ENCODE measurements at places on chromosomes 6 and 20.

DNA sequence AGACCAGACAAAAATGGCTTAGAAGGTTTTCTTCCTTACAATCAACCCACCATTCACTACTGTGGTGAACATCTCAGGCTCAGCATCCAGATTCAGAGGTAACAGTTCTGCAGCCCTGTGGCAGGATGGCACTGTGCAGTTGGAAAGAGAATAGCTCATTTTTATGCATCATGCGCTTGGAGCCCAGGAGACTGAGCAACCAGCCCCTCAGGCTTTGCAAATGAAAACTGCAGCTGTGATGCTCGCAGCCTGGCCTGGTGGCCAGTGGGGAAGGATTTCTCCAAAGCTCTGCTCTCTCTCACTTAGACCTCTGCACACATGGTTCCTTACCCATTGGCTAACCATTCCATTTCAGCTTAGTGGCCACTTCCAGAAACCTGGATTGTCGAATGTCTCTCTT, 45.8 kb downstream of the GABRR2 start:
- DNase-seq, result no peak

DNA sequence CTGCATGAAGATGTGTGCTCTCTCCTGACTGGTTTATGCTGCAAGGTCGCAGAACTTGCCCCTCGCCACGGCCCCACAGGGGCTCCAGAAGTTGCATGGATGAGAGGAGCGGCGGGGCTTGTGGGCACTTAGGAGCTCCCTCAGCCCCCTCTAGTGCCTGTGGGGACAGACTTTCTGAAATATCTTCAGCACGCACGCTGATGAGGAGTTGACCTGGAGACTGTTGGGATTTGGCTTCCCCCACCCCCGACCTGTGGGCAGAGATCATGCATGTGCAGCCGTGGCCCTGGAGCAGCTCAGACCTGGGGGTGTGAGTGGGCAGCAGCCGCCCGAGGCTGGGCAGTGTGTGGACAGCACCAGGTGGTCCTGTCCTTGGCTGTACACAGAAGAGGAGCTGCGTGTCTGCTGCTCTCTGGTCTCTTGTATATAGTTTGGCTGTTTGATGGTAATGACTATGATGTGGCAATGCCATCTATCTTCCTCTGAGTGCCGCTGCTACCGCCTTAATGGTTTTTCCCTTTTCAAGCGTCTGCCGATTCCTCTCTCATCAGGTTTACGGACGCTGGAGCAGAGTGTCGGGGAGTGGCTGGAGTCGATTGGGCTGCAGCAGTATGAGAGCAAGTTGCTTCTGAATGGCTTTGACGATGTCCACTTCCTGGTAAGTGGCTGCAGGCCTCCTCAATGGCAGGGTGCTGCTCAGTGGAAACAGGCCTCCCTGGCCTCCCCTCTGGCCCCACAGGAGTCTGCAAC, 81.4 kb downstream of the TCP11 start:
- DNase-seq, result no peak

GRCh38 chr20:44527716-44528199, 5.9 kb upstream of the SERINC3 start:
- no peak for DNase-seq

DNA sequence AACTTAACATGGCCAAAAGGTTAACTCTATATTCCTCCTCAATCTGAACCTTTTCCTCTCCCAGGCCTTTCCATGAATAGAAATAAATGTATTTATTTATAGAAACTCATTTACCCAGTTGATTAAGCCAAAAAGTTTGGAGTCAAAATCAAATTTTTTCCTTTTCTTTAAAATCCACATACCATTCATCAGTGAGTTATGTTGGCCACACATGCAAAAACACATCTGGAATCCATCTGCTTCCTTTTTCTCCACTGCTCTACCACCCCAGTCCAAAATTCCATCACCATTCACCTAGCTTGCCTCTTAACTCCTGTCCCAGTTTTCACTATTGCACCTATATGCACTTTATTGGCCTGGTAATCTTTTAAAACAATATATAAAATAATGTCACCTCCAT, 62.4 kb upstream of the TMEM200A start:
- DNase-seq, result no peak

DNA sequence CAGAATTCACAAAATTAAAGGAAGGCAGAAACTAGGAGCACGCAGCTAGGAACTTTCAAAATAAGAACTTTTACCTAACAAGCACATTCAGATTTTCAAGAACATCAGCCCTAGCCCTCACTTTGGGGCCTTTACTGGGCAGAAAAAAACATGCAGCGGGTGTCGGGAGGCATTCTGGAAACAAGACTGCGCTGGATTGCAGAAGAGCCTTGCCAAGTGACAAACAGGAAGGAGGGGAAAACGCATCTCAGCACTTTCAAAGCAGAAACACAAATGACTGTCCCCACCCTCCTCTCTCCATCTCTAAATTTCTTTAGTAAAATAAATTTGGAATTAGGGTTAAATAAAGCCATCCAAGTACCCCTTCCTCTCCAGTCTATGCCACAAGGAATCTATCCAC, 74.6 kb upstream of the RREB1 start:
- DNase-seq, result no peak

GRCh38 chr6:134183844-134184243, 131.4 kb upstream of the SLC2A12 start:
- no peak for DNase-seq

DNA sequence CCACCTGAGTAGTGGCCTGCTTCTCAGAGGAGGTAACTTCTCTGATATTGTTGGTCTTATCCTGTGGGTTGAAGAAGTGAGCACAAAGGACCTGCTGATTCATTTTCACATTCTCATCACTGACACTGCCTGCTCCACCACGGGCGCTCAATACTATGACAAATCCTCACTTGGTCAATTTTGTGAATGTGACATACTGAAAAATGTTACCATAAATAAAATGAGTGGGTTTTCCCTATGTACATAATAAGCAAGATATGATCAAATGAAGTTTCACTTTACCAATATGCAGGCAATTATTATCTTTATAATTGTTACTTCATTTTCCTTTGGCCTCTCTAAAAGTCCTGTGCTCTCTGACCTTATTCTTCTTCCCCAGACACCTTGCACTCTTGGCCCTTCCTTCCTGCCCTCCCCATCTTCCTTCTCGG, 71.5 kb upstream of the RIPOR2 start:
- DNase-seq, result no peak

DNA sequence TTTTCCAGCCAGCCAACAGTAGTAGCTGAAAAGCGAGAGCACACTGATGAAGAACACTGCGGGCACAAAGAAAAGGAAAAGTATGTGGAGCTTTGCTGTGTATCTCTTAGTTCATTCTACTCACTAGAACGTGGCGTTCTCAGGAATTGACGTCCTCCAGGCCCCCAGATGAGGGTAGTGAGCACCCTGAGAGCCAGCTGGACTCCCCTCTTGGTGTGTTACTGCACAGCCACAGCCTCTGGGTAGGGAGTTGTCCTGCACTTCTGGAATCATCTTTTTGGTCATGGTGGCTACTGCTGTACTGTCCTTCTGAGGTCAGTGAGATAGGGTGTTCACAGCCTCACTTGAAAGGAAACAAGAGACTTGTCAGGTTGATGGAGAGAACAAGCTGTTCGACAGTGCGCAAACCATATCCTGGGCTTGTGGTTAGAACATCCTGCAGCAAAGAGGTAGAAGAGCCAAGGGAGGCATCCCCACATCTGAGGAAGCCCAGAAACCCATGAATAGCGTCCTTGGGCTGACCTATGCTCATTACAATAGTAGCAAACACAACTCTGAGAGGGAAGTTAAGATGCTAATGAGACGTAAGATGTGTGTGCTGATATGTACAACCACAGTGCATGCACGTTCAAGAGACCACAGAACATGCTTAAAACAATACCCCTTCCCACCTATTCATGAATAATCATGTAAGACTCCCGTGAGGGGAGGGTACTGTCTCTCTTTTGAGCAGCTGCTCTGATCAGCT, 14.6 kb upstream of the HLA-F start:
- no peak for DNase-seq

DNA sequence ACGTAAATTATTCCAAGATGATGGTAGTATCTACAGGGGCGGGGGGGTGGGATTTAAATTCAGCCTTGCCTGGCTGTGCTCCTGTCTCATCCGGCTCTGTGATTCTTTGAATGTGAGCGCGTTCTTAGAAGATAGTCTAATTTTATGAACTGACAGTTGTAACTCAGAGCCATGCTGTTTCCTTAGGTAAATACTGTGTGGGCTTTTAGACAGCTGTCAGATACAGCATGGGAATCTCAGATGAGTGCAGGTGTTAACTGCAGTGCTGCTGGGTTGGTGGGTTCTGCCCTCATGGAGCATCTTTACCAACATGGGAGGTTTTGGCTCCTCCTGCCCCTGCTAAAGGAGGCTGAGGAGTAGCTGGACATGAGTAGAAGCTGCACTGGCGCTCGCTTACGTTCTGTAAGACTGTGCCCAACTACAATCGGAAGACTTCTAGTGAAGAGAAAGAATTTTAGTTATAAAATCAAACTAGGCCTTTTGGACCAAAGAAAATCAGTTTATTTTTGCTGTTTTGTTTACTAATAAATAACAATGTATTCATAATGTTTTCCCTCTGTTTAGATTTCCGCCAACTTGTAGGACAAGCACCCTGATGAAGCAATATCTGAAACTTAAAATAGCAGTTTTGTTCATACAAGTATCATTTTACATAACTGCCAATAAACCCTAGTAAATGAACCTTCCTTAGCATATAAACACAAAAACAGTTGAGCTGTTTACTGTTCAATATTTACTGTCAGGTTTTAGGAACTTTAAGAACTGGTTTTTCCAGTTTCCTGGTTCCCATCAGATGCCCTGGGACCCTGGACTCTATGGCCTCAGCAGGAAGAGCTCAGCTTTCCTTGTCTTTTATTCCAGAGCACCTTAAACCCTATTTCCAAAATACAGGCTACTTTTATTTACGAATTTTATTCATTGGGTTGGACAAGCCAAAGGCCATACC, 66.1 kb downstream of the FAM120B start:
- no peak for DNase-seq

DNA sequence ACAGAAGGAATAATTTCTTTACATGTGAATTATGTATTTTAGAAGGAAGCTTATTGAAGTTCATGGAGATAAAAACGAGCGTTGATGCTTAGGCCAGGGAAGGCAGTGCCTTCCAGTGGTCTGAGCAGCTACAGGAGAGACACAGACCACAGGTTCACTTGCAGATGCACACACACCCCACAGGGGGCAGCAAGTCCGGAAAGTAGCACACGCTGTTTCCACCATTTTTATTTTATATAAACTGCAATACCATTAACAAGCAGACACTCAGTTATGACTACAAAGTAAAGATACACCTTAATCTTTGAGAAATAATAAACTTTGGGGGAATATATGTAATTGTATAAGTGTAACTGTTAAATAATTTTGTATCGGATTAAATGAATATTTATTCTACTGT, 13.5 kb upstream of the DACT2 start:
- no peak for DNase-seq

DNA sequence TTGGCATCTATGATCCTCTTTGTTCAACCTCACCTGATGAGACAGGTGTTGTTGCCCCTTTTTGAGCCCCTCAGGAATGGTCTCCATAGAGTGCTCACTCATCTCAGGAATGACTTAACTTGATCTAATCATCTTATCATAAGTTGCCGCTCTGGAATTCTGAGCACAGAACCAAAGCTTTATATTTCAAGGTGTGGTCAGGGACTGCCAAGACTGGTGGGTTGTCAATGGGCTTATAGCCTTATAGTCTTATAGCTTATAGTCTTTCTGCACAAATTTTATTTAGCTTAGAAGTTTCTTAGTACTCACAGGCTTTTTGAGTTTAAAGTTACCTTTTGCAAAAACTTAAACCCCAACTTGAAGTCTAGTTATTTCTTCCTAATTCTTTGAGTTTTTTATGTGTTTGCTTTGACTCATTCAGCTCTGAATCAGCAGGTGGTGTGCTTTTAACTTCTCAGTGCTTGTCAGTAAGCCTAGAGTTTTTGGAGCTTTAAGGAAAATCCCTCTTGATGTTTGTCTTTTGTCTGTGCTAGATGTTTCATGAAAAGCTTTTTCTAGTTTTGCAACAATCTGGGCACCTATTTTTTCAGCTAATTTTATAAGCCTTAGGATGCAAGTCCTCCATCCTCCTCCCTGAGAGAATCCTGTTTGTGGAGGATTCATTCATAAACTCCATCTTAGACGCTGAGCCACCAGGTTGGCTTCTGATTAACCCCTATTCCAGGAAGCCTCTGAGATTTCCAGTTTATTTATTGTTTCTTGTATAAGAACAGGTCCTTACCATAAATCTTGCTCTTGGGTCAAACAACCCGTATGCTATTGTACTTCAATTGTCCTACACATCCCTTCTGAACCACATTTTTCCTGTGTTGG, 72.3 kb upstream of the SSTR4 start:
- no peak for DNase-seq

DNA sequence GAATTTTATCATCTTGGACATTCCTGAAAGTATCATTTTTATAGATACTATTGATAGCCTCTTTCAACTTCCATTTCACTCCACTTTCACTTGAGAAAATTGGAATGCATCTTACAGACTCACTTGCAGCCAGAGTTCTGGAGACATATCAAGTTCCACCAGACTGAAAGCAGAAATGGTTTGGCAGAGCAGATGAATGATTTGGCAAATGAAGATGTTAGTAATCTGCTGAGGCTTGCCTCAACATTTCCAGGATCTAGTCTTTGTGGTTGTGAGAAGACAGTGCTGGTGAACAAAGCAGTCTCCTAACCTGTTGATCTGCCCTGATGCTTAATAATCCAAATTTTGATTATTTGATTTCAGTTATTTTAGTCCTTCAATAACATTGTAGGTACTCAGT, 202.6 kb downstream of the TRDN start:
- no peak for DNase-seq

GRCh38 chr20:21393166-21393565, 4.2 kb downstream of the NKX2-4 start:
- no peak for DNase-seq

GRCh38 chr6:40476673-40477072, 110.5 kb downstream of the LRFN2 start:
- DNase-seq, result no peak

DNA sequence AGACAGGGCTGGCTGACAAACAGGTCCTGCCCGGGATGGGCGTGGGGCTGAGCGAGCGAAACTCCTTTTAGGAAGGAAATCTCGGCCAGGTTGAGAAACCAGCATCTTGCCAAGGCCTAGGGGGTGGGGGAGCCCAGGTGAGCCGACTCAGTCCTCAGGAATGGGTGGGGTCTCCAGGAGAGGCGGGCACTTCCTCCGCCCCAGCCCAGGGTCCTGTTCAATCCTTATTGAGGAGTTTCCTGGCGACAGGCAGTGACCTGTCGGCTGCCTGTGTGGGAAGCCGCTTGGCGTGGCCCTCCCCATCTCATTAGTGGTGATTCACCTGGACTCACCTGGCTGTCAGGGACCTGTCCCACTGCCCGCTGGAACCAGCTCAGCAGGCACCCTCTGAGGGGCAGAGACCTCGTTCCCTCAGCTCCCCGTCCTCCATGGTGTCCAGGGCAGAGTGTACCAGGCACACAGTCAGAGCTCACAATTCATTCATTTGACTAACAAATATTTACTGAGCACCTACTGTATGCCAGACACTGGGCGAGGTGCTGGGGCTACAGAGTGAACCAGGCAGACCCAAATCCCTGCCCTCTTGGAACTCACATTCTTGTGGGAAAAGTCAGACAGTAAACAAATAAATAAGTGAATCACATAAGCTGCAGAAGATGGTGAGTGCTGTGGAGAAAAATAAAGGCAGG, 51.1 kb downstream of the FGD2 start:
- DNase-seq, result no peak

Data from MM.1S (cell line).